ENCODE measurements at places on chromosomes 11 and 22.

- no peak for DNase-seq
Observed at GRCh38 chr11:60570970-60571369, 55.8 kb downstream of the MS4A13 start.

GRCh38 chr11:13105237-13105844 lies 96.2 kb downstream of the RASSF10 start:
- no peak for DNase-seq

GRCh38 chr11:134691985-134692384 lies 279.9 kb upstream of the B3GAT1 start:
- DNase-seq, result no peak

- no peak for DNase-seq
Observed at GRCh38 chr11:128389461-128389976, 197.8 kb downstream of the ETS1 start.

GRCh38 chr11:18222814-18223421 lies 13.7 kb downstream of the SAA4 start:
- no peak for DNase-seq

DNA sequence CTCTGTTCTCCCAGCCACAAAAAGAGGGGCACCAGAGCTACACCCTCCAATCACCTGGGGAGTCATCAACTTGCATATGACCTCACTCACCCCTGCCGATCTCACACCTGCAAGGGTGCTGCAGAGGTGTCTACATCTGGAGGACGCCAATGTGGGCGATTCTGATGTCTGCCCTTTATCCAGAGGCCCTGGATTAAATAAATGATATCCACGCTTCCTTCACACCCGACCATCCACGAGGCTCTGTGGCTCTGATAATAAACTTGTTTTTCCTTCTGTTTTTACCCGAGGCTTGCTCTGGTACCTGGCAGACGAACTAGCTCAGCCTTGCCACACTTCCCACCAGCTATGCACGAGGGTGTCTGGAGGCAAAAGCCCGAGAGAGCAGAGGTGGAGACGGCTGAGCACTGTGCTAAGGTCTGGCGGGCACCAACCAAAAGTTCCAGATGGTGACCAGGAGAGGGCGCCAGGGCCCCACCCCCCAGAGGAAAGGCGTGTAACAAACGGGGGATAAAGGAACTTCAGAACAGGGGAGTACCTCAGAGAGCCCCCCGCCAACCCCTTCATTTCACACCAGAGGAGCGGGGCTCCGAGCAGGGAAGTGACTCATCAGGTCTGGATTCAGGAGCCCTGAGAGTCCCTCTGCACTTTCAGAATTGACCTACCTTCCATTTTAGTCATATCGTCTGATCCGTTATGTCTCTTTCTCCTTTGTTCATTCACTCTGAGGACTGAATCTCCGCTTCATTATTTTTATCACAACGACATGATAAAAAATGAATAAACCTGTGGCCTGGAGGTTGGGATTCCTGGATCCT lies 13.5 kb downstream of the SCN3B start:
- peak; percentile 44 for DNase-seq

- DNase-seq, result no peak
Observed at GRCh38 chr11:55324500-55324899, 18.5 kb upstream of the OR4A16 start.
